T-helper 22 cell (primary cell): ENCODE measurements at places on chromosomes 7 and 10.

DNA sequence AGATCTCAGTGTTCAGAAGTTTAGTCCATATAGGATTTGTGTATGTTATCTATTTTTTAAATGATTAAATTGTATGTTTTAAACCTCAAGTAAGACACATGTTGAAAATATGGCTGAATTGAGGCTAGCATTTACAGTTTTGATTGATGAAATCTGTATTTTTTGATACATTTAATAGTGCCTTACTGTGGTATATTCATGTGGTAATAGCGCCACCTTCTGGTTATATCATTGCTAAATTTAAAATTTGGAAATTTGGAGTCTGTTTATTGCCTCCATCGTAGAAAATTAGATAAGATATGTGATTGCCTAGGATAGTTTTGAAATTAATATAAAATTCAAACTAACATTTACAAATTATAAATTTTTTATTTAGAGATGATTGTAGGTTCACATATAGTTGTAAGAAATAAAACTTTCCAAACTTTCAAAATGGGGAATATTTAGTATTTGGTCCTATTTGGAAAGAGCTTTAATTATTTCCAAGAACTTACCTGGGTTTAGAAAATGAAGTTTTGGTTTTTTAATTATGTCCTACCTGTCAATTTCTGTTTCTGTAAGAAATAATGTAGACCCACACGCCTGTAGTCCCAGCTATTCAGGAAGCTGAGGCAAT lies 19.1 kb upstream of the ARMS2 start:
- DNase-seq, result no peak

GRCh38 chr7:23353172-23353571 lies 54.0 kb downstream of the MALSU1 start:
- DNase-seq, result no peak

DNA sequence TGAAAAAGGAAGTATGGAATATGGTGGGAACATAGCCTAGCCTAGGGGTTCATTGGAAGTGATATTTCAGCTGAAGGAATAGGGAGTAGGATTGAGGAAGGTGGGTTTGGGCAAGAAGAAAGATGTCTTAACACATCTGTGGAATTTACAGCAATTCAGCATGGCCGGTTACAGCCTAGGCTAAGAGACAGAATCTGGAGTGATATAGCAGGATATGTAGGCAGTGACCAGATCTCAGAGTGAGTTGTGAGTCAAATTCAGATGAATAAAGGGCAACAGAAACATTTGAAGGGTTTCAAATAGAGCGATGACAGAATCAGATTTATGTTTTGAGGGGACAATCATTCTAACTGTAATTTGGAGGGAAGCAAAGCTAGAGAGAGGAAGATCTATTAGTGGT lies 199.0 kb upstream of the PRPS1L1 start:
- no peak for DNase-seq

GRCh38 chr10:16545116-16545736 lies 23.5 kb upstream of the C1QL3 start:
- DNase-seq, result no peak

GRCh38 chr7:107708956-107709355 lies 35.0 kb upstream of the CBLL1 start:
- no peak for DNase-seq

GRCh38 chr10:17413876-17414275 lies 40.5 kb downstream of the ST8SIA6 start:
- DNase-seq, result no peak

GRCh38 chr7:25680636-25681035 lies 452.4 kb upstream of the NPVF start:
- DNase-seq, result no peak

- DNase-seq, result no peak
These were observed 231.3 kb upstream of the KLF6 start for GRCh38 chr10:4016214-4016740.

DNA sequence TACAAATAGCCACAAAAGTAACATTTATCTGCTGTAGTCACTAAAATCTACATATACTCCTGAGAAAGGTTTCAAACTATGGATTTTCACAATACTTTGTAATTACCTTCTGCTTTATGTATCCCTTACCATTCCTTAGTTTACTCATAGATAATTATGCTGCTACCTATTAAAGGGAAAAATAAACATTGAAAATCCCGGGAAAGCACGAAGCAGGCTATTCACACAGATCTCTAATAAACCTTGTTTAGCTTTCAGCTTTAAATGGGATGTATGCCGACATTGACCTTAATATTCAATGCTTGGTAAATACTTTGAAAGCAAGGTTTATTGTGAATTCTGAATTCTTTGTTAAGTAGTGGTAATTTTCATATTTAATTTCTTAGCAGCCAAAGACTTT lies 58.5 kb upstream of the SMIM30 start:
- DNase-seq, result no peak

- DNase-seq, result no peak
These were observed 478.6 kb downstream of the LRMDA start for GRCh38 chr10:75910032-75910431.

- DNase-seq, result no peak
These were observed 185.7 kb upstream of the TMEM72 start for GRCh38 chr10:44725404-44725803.

DNA sequence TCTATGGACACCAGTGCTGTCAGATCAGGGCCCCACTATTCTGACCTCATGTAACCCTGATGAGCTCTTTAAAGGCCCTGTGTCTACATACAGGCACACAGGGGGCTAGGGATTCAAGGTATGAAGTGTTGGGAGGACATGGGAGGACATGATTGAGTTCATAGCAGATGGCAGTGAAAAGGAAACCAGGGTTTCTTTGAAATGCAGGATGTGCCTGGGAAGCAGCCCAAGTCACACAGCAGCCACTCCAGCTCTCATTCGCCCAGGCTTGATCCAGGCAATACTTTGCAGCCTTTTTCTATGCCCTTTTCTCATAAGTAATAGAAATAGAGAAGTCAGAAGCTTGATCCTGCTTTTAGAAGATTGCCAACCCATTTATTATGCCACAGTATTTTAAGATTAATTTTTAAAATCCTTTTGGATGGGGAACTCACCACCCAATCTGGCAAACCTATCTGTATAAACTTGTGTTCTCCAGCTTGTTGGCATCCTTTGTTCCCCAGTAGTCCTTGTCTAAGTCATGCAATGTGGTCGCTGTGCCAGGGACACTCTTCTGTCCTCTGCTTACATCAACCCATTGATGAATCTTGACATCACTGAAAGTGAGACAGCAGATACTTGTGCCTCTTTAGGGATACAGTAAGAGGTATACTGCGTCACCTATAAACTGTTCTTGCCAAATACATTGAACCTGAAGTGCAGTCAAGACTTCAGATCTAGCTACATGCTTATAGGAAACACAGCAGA lies 95.0 kb downstream of the TAF3 start:
- DNase-seq, result no peak

- DNase-seq, result no peak
These were observed 155.1 kb downstream of the GALNT11 start for GRCh38 chr7:152180587-152180986.

DNA sequence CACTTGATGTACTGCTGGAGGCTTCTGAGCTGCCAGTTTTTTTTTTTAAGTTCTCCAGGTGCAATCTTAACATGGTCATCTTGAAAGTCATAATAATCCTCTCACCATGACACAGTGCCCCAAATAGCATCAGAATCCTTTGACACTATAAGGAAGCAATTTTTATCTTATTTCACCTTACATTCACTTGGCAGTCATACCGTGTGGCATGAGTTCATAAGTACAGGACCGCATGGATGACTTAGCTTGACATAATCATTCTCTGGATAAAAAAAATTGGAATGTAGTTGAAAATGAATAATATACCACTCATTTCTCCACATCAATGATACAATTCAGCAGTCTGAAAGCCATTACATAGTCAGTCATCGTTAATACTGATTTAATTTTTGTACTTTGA lies 25.6 kb upstream of the TMEM196 start:
- DNase-seq, result no peak

GRCh38 chr7:151389768-151390597 lies 19.9 kb downstream of the WDR86 start:
- DNase-seq, result no peak

GRCh38 chr10:127033216-127034033 lies 128.2 kb downstream of the DOCK1 start:
- DNase-seq, result no peak

- DNase-seq, result no peak
These were observed 39.6 kb upstream of the CACNB2 start for GRCh38 chr10:18100669-18101068.

- DNase-seq, result no peak
These were observed 37.9 kb upstream of the TMEM140 start for GRCh38 chr7:135109976-135110375.

GRCh38 chr10:95122736-95123135 lies 53.4 kb upstream of the CYP2C8 start:
- no peak for DNase-seq

GRCh38 chr7:90584378-90584777 lies 11.7 kb upstream of the CDK14 start:
- DNase-seq, result no peak

- DNase-seq, result no peak
These were observed 102.1 kb upstream of the KCND2 start for GRCh38 chr7:120170834-120171233.

- DNase-seq, result no peak
These were observed 23.2 kb upstream of the PPA1 start for GRCh38 chr10:70256463-70256862.

GRCh38 chr10:12045596-12045995 lies 3.0 kb upstream of the UPF2 start:
- no peak for DNase-seq

- DNase-seq, result no peak
These were observed 87.4 kb upstream of the KMT2E start for GRCh38 chr7:104926601-104927041.

GRCh38 chr7:95240921-95241320 lies 83.4 kb downstream of the PON1 start:
- no peak for DNase-seq

GRCh38 chr7:70356085-70356786 lies 758.0 kb downstream of the AUTS2 start:
- DNase-seq, result no peak

GRCh38 chr7:36190447-36191291 lies 37.6 kb downstream of the EEPD1 start:
- no peak for DNase-seq

DNA sequence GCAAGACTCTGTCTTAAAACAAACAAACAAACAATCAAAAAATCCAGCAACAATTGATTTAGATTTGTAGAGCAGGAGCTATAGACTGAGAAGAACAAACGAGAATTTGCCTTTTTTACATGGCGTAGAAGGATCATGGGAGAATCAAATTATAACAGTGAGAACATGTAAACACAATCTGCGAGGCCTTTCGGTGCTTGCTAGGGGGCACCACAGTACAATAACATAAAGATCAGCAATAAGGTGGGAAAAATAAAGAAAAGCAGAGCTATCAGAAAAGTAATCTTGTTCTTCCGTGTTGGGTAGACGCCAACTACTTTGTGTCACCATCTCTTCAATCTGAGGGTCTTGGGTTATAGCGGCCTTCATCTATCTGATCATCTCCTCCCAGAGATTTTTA lies 82.2 kb downstream of the NOD1 start:
- DNase-seq, result no peak

DNA sequence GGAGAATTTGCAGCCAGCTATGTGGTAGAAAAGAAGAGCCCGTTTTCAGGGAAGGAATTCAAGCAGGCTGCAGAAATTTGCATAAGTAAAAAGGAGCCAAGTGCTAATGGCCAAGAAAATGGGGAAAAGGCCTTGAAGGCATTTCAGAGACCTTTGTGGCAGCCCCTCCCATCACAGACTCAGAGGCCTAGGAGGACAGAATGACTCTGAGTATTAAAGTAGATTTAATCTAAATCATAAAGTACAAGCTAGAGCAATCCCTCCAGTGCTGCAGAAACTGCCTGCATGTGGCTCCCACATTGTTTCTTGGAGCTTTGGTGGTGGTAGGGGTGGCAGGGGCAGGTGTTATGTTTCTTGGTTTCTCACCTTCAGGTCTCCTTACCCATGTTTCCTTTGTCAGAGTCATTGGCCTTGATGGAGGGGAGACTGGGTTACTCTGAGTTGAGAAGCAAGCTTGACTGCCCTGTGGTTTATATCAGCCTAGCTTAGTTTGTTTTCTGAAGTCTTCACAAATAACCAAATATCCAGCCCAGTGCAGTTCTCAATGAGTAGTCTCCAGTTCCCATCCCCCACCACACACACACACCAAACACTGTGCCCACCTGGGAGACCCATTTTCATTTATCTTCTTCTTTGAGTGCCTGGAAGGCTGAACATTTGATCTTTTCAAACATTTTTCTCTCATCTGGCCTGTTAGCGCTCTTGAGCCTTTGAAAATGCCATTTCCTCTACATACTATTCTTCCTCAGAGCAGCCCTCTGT lies 34.5 kb downstream of the ITPRIP start:
- DNase-seq, result no peak

DNA sequence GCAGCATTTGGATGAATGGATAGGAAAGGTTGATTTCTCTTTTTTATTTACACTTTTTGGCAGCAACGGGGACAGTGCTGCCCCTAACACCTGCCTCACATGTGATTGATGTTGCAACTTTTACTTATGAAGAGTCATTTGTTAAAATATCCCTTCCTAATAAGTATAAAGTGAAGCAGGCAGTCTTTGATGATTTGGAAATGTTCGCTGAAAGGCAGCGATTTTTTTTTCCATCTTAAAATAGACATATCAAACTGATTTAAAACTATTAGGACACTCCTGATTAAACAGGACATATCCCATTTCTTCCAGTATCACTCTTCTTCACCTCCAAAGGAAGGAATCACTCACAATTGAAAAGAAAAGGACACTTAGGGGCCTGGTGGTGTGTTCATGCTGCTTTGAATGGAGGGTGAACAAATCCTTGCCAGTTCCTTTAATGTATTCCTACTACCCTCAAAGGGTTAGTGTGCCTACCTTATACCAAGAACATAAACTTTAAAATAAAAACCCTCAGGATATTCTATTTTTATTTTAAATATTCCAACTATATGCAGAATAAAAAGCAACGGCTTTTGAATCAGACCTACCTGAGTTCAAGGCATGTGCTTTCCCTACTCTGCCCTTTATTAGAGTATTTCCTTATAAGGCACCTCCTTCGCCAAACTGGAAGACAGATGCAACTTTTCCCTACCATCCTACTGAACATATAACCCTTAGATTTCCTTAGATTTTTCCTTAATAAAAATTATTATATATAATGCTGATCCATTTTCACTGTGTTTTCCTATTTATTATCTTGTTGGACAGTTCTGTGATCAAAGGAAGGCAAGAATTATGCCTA lies 1.1 kb downstream of the ADK start:
- DNase-seq, result no peak

GRCh38 chr7:2997014-2997413 lies 46.7 kb downstream of the CARD11 start:
- DNase-seq, result no peak

DNA sequence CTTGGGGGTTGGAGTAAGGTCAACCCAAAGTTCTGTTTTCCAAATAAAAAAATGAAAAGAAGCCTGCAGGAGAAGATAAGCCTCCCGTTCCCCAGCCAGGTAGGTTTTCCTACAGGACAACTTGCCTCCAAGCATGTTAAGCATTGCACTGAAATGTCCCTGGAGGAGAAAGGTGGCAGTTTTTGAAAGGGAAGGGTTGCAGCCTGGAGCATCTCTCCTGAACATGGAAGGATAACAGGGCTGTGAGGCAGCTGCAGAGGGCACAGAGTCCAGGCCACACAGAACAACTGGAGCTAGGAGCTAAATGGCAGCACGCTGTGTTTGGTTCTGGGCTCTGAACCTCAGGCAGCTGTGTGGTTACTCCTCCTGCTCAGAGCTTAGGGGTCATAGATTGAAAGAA lies 452.9 kb downstream of the TCERG1L start:
- DNase-seq, result no peak

- no peak for DNase-seq
These were observed 151.8 kb downstream of the LRRC4 start for GRCh38 chr7:127879436-127879835.

GRCh38 chr10:89793649-89794254 lies 92.4 kb downstream of the KIF20B start:
- no peak for DNase-seq

- no peak for DNase-seq
These were observed 65.9 kb downstream of the ZNF467 start for GRCh38 chr7:149707448-149707886.
